ENCODE measurements at places on chromosomes 1 and 21.

DNA sequence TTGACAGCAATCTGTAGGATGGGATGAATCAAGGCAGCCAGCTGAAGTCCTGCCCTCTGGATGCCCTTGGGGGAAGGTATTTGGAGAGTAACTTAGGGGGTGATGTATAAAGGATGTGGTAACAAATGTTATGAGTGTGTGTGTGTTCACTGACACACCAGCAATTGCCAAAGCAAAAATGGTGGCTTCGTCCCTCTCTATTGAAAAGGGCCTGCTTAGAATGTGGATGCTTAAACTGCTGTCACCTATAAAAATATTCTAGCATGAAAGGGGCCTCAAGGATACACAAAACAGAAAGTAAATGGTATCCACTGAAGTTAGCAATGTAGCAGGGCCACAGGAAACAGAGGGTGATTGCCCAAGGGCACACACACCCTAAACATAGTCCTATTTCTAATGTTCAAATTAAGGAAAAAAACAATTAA lies 15.1 kb upstream of the AIM2 start:
- DNase-seq, result peak; percentile 72

- no peak for DNase-seq
Measured at GRCh38 chr1:56754708-56755479, 64.3 kb downstream of the FYB2 start.

DNA sequence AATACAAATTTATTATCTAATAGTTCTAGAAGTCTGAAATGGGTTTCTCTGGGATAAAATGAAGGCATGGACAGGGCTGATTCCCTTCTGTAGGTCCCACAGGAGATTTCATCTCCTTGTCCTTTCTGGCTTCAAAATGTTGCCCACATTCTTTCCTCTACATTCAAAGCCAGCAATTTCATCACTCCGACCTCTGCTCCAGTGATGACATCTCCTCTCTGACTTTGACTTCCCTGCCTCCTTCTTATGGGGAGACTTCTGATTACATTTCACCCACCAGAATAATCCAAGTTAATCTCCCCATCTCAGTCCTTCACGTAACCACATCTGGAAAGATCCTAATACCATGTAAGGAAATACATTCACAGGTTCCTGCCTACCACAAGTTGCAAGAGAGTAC lies 358.0 kb upstream of the C1orf87 start:
- DNase-seq, result no peak

- no peak for DNase-seq
Measured at GRCh38 chr1:155481741-155482241, 80.8 kb downstream of the ASH1L start.

DNA sequence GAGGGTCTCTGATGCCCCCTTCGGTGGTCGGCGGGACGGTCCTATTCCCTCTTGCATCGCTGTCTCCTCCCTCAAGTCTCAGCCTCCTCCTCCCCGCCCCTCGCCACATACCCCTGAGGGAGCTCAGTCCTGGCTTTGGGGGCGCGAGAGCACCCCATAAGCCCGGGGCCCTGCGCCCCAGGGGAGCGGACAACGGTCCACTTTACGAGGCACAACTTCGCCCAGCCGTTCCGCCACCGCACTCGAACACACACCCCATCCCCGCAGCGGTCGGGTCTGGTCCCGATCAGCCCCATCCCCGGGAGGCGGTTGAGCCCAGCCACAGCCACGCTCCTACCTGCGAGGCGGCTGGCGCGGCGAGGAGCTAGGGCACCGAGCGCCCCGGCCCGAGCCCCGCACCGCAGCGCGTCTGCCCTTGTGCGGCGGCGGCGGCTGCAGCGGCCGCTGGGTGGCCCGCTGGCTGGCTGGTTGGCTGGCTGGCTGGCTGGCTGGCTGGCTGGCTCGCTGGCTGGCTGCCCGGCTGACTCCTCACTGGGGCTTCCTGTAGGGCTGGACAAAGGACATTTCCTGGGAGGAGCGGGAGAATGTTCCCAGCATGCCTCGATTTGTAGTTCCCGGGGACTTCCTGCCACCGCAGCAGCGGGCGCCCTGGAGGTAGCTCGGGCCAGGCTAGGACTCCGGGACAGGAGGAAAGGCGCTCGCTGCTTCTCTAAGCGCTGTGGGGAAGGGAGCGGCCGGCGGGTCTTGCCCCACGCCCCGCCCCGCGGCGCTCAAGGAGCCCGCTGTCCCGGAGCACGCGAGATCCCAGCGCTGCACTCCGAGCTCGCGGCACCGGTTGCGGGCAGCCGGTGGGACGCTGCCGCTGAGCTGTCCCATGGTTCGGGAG lies at the start of gene ZNF697:
TSS of gene ZNF697 (minus strand) at position 533 of the 886 bp plus-strand sequence. CDS start 22,166 bp downstream, outside the sequence.
- DNase-seq, result no peak

DNA sequence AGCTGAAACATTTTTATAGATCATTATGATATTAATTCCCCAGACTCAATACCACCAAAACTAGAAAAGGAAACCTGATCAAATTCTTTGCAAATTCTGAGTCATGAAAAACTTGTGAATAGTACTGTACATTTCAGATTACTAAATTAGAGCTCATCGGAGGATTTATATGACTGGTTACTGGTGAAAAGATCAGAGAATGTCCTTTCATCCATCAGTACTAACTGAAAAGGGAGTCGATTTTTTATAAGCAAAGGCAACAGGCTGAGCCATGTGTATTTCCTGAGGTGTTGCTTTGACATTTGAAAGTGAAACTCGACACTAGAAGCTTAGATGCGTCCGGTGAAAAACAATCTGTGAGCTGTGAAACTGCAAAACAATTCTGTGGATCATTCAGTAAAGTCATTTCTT lies 155.7 kb downstream of the TNFSF18 start:
- DNase-seq, result no peak

DNA sequence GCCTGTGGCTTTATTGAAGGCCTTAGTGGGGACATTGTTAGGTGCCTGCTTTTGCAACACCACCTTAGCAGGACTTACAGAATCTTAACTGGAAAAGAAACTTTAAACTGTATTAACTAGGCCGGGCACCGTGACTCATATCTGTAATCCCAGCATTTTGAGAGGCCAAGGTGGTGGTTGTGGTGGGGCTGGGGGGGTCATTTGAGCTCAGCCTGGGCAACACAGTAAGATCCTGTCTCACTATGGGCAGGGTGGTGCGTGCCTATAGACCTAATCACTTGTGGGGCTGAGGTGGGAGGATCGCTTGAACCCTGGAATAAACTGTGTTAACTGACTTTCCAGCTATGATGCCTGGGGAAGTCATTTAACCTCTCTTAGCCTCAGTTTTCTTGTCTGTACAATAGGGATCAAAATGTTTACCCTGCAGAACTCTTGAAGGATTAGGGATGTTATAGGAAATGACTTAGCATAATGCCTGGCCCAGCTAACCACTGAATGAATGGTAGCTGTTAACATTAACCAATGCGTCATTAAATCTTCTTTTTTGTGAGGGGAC lies 39.5 kb downstream of the IER5 start:
- DNase-seq, result no peak

- no peak for DNase-seq
Measured at GRCh38 chr1:14888374-14888773, 265.2 kb upstream of the TMEM51 start.

DNA sequence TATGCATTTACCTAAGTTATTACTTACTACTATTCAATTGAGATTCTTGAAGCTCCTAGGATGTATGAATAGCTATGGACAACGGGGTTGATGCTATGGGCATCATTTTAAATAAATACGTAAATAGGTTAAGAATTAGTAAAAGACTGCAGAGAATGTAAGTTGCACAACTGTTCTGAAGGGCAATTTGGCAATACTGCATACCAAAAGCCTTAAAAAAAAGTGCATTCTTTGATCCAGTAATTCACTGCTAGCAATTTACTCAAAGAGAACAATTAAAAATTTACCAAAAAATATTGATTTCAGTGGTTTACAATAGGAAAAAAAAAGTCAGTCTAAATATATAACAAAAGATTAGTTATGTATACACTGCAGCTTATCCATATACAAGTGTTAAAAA lies 3.5 kb downstream of the ARPC5 start:
- no peak for DNase-seq

GRCh38 chr1:51237351-51238033 lies 1.4 kb downstream of the RNF11 start:
- no peak for DNase-seq

GRCh38 chr1:173413271-173413707 lies 63.8 kb upstream of the PRDX6 start:
- DNase-seq, result no peak

DNA sequence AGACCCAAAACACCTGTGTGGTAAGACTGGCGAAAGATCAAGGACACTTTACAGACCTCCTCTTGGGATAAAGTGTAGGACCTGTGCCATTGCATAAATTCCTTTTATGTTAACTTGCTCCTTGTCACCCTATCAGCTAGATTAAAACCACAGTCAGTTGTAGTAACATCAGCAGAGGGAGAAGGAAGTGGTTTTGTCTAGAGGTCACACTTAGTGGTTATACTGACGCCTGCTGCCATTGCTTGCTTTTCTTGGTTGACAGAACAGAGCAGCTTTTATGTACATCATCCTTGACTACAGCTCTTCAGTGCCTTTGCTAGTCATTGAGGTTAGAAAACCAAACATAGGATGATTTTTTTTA lies 101.4 kb downstream of the PBX1 start:
- DNase-seq, result no peak

DNA sequence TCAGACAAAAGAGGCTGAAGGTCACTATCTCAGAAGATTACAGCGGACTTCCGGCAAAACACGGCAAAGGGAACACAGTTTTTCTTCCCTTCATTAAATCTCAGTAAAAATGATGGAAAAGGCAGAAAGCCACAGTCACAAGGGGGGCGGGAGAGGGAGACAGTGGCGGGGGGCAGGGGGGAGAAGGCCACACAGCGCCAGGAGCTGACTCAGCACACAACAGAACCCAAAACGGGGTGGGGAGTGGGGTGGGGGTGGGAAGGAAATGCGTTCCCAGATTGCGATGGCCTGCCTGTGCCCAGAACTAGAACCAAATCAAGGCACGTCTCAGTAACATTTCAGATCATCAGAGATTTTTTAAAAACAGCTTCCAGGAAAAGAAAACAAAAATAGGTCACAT lies 13.4 kb downstream of the CFAP74 start:
- no peak for DNase-seq

DNA sequence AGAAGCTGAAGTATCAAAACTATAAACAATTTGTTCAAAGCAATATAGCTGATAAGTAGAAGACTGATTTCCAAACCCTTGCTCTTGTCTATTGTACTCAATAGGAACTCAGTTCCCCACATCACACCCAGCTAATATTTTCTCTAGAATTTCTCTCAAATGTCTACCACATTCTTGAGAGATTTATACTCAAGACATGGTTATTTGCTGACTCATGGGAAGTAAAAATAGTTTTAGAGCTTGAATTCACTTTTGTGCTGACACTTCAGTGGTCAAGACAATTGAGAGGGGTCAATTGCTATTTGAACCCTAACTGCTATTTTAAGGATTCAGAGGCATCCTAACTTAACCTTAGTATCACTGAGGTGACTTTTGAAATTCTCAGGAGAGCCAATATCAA lies 99.0 kb downstream of the TNNI3K start:
- no peak for DNase-seq

DNA sequence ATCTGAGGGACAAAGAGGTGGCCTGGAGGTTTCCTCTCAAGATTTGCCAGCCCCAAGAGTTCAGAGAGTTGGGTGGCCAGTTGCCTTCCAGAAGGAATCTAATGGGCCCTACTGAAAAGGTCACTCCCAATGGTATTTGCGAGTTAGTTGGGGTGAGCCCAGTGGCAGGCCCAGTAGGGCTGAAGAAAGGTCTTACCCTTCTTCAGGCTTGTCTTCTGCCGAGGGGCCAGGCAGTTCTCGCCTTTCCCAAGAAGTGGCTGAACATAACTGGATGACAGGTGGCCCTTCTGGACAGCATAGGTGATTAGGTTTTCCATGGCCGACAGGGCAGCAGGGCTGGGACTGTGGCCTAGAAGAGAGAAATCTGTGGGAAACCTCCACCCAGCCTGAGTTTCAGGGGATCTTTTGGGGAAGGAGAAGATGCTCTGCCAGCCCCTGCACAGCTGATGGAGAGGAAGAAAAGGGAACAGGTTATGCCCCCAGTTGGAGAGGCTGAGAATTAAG lies 7.2 kb downstream of the PGLYRP4 start:
- DNase-seq, result no peak

DNA sequence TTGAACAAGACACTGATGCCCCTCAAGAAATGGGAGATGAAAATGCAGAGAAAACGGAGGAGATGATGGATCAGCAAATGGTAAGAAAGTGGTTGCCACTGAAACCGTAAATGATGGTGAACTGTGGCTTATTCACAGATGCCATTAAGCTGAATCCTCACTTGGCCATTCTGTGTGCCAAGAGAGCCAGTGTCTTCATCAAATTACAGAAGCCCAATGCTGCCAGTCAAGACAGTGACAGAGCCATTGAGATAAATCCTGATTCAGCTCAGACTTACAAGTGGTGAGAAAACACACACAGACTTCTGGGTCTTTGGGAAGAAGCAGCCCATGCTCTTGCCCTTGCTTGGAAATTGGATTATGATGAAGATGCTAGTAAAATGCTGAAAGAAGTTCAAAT lies 52.5 kb downstream of the NBPF6 start:
- DNase-seq, result no peak

DNA sequence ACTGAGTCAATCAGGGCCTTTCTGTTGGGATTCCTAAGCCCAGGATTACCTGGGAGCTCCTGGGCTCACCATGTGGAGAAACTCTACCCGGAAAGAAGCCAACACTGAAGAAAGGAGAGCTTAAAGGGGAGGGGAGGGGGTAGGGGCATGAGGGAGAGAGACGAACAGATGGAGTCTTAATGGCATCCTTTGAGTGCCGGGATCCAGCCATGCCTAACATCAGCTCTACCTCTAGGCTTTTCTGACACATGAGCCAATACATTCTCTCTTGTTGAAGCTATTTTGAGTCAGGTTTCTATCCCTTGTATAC lies 75.0 kb downstream of the NPHP4 start:
- no peak for DNase-seq

DNA sequence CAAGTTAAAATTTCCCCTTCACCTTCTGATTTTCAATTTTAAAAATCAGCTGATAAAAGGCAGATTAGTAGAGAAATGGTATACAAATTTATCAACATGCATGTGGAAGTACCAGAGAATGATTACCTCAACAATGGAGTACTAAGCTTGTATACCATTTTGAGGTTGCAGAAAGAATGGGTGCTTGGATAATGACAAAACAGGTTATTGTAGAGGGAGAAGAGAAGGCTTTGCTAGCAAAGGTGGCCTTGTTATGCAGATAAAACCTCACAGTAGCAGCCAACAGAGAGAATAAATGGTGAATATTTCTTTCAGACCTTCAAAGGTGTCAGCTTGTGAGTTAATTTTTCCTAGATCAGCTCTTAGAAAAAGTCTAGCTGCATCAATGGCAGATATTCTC lies 1174.9 kb upstream of the ADGRL4 start:
- DNase-seq, result no peak

All from T-helper 2 cell (primary cell).